EL (cell line): ENCODE measurements at places on chromosomes 16 and 17.

GRCh38 chr17:57902117-57902799 lies 52.4 kb upstream of the MRPS23 start:
- DNase-seq, result no peak

GRCh38 chr17:74431568-74432423 lies at the start of gene GPRC5C:
Gene GPRC5C (plus strand): TSS chr17:74432088. CDS start chr17:74439777, 7,689 bp downstream.
- no peak for DNase-seq

DNA sequence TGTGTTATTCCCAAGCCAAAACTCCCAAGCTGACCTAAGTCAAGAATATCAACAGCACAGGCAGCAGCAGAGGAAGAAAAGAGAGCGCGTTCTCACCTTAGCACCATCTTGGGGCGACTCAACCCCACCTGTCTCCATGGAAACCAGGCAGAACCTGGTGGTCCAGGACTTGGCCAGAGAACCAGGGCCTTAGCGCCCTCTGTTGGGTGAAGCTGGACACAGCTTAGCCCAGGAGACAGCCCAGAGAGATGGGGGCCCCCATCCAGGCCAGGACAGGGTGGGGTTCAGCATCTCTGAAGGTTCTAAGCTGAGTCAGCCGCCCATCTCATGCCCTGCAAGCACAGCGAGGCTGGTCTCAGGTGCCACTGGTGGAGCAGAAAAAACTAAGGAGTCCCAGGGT lies 60.1 kb upstream of the TMEM132E start:
- DNase-seq, result no peak

DNA sequence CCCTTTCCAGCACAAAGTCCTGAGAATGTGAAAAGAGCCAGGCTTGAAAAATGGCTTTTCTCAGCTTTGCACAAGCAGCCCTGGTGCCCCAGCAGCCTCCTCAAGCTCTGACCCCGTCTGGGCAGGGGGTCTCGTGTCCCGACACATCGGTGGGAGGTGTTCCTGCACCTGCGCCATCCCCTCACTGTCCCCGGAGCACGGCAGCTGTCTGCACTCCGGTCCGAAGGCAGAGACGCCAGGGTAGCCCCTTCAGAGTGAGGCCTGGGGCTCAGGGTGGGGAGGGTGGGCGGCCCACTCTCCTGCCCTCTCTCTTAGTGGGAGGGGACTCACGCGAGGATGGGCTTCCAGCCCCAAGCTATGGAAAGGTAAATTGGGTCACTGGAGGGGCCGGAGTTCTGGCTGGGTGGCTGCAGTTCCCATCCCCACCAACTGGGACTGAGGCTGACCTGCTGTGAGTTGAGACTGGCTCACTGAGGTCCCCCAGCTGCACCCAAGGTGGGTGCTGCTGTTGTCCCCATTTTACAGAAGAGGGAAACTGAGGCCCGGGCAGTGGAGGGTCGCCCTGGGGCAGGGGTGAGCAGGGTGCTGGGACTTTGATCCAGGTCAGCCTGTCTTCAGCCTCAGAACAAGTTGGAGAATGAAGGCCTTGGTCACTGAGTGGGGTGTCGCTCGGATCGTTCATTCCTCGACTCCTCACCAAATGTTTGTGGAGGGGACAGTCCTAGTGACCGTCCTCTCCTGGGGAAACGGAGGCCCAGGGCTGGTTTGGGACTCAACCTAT lies 2.3 kb upstream of the BAIAP3 start:
- DNase-seq, result no peak

DNA sequence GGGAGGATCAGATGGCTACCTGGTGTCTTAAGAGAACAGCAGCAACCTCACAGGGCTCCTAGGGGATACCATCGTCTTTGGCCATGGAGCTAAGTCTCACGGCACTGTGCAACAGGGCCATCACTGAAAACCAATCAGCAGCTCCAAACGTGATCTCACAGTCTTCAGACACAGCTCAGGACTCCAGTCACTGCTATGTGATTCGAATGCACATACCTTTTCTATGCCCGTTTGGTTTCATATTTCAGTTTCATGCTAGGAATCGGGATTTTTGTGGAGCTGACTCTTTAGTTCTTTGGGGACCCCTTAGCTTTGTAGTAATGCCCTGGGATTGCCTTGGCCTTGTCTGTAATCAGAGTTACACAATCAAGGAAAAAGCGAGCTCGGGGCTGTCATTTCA lies 162.8 kb upstream of the CDH11 start:
- DNase-seq, result no peak

- DNase-seq, result no peak
Observed at GRCh38 chr17:78290721-78291120, 59.3 kb downstream of the TMEM235 start.

GRCh38 chr17:35605678-35606077 lies 18.6 kb downstream of the AP2B1 start:
- DNase-seq, result peak; percentile 8

GRCh38 chr17:34393401-34393800 lies 30.4 kb upstream of the CCL1 start:
- no peak for DNase-seq

- no peak for DNase-seq
Observed at GRCh38 chr17:46925185-46925868, 2.4 kb downstream of the GOSR2 start.

GRCh38 chr17:21132428-21132827 lies 5.7 kb downstream of the DHRS7B start:
- DNase-seq, result no peak

DNA sequence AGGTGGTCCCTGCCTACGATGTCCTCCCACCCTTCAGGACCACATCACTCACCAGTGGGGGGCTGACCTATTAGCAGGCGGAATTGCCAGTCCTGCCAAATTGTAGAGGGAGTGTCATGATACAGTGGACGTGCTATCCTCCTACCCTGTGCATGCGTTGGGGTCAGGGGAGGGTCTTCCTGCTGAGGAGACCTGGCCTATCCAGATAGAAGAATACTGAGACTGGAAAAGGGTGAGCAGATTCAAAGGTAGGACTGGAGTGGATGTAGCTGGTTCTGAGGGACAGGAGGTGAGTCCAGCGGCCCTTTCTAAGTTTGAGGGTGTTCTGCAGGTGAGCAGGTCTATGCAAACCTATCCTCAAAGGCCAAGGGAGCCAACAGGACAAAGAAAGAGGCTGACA lies 8.0 kb downstream of the PRSS41 start:
- no peak for DNase-seq

DNA sequence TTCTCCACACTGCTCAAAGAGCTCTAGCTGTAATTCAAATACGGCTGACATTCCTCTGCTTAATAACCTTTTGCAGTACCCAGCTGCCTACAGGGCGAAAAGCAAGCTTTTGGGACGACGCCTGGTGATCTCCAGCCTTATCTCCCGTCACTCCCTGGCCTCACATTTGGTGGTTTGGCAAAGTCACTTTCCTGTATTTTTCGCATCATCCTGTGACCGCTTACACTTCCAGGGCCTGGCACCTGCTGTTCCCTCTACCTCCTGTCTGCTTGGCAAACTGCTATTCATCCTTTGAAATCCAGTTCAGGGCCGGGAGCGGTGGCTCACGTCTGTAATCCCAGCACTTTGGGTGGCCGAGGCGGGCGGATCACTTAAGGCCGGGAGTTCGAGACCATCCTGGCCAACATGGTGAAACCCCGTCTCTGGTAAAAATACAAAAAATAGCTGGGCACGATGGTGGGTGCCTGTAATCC lies 2.7 kb upstream of the BHLHA9 start:
- DNase-seq, result no peak

DNA sequence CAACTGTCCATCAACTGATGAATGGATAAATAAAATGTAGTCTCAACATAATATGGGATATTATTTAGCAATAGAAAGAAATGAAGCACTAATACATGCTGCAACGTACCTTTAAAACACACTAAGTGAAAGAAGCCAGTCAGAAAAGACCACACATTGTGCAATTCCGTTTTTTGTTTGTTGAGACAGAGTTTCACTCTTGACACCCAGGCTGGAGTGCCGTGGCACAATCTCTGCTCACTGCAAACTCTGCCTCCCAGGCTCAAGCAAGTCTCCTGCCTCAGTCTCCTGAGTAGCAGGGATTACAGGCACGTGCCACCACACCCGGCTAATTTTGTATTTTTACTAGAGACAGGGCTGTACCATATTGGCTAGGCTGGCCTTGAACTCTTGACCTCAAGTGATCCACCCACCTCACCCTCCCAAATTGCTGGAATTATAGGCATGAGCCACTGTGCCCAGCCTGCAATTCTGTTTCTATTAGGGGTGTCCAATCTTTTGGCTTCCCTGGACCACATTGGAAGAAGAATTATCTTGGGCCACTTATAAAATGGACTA lies 40.1 kb downstream of the SCNN1B start:
- no peak for DNase-seq

GRCh38 chr17:49361129-49361901 lies 735 bp downstream of the ZNF652 start:
- peak; percentile 57 for DNase-seq

DNA sequence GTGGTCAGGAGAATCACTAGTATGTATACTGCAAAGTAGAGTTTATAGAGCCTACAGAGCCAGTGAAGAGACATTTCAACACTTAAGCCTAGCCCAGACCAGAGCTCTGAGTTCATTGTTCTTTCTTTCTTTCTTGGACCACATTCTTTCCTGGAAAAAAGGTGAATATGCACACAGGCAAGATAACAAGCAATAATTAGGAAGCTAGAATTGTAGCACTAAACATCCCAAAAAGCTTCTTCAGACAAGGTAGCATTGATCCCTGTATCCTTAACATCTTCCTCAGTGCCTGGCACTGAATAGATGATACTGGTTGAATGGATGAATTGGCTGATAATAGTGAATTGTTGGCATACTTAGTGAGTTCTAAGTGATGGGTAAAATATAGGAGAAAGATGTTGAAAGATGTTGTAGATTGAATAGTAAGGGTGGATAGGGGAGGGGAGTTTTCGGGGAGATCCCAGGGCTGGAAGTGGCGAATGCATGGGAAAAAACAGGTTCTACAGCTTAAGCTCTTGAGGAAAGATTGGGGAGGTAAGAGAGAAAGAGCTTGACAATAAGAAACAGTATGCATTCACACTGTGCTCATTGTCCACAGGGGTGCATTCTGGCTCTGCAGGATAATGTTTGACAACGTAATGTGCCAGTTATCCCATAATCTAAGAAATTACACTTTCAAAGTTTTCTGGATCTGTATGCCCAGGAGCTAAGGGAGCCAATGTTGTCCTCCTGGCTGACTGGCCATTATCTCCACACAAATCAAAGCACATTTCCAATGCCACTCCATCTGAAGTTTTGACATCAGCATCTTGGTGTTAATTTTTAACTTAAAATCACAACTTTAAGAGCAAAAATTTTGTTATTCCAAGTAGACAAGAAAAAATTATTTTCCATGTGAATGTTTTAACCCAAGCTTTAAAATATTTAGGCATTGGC lies 35.6 kb downstream of the TUBD1 start:
- no peak for DNase-seq

DNA sequence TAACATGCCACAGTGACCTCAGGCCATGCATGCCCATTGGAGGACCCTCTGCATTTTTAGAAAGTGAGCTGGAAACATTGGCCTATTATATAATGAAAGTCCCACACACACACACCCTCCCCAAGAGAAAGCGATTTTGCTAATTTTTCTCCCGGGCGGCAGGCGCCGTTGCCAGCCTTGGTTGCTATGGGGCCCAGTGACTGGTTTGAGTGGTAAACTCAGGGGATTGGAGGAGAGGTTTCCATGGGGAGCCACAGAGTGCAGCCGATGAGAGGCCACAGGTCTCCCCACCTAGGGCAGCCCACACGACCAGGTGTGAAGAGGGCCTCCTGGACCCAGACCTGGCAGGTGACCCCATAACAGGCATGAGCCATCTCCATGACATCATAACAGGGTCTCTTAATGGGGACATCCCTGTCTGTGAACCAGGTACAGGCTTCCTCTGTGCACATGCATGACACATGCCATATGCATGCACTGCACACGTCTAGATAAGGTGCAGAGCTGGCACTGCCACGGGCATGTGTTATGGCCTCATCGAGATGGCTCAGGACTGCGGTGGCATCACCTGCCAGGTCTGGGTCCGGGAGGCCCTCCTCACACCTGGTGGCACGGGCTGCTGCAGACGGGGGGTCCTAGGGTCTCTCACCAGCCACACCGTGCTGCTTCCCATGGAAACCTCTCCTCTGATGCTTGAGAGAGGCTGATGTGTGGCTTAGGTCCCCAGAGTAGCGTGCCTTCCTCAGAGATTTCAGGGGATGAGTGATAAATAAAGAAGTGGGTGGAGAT lies 144.1 kb downstream of the RBFOX3 start:
- no peak for DNase-seq

DNA sequence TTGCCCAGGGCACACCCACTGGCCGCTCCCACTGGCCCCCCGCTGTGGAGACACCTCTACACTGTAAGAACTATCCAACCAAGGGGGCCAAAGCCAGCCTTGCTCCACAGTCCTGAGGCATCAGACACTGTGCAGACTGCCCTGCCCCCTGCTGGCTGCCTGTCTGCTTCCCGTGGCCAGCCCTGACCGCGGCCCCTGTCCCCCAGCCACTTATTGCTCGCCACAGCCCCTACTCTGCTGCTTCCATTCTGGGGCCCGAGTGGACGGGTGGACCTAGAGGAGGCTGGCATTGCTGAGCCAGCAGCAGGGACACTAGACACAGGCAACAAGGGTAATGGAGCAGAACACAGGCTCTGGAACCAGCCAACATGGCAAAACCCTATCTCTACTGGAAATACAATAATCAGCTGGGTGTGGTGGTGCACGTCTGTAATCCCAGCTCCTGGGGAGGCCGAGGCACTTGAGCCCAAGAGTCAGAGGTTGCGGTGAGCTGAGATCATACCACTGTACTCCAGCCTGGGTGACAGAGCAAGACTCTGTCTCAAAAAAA lies 19.7 kb upstream of the LRRC37A3 start:
- DNase-seq, result peak; percentile 22

GRCh38 chr16:29862383-29862883 lies 593 bp downstream of the CDIPT start:
- peak; percentile 28 for DNase-seq
